ENCODE measurements at places on chromosomes 6 and 20. TPM values are rescaled to one million over a fixed set of nuclear protein-coding genes. Genes with fewer than 3 reads are reported as not detected.

LAMA2 gene
- total RNA-seq = 2.9 TPM

C6orf15 gene
- not detected for total RNA-seq

GRCh38 chr6:22155551-22155950, 141.3 kb downstream of the PRL start:
- no peak for DNase-seq

- DNase-seq = no peak
Measured at GRCh38 chr20:32139947-32140346, 30.4 kb downstream of the TM9SF4 start.

GRCh38 chr20:59434960-59435359, 134.5 kb downstream of the EDN3 start:
- no peak for DNase-seq

DNA sequence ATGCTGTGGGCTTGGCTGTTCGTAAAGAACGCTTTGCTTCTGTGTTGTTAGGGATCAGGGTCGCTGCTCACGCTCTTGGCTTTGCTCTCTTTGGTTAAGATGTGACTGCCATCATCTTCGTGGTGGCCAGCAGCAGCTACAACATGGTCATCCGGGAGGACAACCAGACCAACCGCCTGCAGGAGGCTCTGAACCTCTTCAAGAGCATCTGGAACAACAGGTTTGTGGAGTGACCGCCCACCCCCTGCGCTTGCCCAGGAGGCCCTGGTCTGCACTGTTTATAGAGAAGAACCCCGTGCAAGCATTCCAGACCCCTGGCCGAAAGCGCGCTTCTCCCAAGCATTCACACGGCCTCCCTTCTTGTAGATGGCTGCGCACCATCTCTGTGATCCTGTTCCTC, 57.1 kb downstream of the GNAS start:
- DNase-seq = no peak

DNA sequence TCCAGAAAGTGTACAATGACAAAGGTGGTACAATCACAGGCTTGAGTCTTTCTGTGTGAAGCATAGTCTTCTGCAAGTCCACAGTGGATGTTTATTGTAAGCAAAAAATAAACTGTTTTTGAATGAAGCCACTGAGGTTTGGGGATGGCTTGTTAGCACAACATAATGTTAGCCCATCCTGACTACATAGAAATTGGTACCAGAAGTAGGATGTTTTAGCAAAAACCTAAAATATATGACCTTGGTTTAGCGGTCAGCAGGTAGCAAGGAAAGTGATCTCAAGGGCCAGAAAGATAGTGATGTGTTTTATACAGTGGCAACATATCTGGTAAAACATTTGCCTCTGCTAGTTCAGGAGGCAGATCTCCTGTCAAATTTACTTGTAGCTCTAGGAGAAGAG, 15.8 kb downstream of the PLAGL1 start:
- DNase-seq = no peak

GRCh38 chr6:24240943-24241342, 114.9 kb downstream of the NRSN1 start:
- no peak for DNase-seq

DNA sequence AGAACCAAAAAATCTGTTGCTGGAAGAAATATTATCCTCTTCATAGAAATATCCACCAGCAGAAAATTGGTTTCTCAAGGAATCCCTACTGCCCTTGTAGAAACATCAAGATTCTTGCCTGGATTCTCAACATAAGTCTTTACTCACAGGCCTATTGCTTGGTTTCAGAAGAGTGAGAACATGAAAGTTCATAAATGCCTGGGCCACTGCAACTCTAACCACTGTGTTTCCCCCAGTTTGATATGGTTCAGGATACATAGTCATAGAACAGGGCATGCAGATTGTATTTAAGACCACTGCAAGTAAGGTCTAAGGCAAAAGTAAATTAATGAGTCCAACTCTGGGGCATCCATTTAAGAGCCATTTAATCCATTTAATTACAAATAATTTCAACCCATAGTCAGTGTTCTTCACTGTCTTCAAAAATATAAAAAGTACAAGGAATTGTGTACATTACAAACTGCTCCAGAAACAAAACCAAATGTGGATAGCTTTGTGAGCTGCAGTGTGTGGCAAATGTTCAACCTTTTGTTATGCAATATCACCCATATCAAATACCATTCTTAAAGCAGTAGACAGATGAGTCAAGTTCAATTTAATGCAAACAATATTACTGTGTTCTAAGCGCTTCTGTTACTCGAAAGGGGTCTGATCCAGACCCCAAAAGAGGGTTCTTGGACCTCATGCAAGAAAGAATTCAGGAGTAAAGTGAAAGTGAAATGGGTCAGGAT, 83.3 kb downstream of the OPRM1 start:
- DNase-seq = no peak

GRCh38 chr20:3745686-3746173, 13.2 kb downstream of the HSPA12B start:
- DNase-seq = no peak

DNA sequence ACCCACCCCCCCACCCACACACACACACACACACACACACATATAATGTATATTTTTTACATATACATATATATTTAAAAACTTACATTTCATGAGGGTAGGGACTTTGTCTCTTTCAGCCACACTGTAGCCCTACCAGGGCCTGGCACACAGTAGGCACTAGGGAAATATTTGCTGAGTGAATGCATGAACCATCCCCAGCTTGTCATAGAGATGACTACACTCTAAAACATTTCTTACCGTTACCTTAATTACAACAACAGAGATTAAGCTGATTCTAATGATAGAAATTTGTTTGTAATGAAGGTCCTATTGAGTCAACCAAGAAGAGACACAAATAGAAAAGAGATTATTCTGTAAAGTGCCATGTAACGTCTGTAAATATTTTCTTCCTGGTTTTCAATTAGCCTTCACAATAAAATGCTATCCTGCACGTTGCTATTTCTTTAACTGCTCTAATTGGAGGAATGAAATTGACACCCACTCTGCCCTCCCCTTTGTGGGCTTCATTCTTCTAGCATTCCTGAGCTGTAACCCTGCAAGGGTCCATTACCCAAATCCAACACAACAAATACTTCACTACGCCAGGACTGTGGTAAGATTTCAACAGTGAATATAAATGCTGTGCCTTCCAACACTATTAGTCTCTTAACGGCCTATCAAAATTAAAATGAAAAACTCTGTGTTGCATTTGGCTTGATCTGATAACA, 30.8 kb downstream of the SIM1 start:
- DNase-seq = no peak

DNA sequence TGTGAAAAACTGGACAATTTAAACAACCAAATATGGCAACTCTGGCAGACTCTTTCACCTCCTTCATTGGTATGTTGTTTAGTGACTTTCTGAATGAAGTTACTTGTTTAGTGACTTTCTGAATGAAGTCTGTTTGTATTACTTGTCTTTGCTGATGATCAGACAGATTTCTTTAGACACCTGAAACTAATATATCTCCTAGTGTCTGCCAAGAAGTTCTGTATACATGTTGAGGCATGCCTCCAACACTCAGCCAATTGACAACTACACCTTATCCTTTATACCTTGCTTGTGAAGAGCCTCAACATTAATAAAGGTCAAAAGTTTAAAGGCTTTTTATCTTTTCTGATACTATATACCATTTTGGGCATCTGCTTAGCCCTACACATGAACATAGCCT, 725.4 kb upstream of the EPHA7 start:
- DNase-seq = no peak
